ENCODE measurements at places on chromosomes 13 and 19. TPM values are rescaled to one million over a fixed set of nuclear protein-coding genes. Genes with fewer than 3 reads are reported as not detected.

GRCh38 chr13:27573265-27573664, 47.1 kb downstream of the LNX2 start:
- no peak overlapping the region for H3K27ac ChIP-seq
- H3K36me3 ChIP-seq, result peaks cover 30% of the 10 kb centered on the region
- DNase-seq, result no peak
- H3K4me1 ChIP-seq, result peaks cover 18% of the 10 kb centered on the region

GRCh38 chr19:22882797-22883196, 50.7 kb downstream of the ZNF723 start:
- no peak overlapping the region for H3K27ac ChIP-seq
- no peak for DNase-seq
- no peaks in the 10 kb centered on the region for H3K27me3 ChIP-seq

DNA sequence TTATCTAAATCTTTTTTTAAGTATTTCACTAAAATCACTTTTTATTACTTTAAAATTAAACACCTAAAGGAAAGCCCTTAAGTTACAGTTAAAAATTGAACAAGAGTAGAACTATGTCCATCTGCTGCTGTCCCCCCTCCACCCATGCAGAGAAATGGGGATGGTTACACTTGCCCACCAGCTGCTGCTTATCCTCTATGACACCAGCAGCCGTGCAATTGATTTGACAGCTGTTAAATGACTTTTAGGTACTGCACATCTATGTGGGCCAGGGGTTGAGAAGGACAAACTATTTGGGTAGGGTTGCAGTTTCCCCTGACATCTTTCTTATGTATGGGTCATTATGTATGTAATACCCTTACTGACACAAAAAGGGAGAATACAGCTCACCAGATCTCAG, 77.2 kb downstream of the TBC1D4 start:
- no peak overlapping the region for H3K4me3 ChIP-seq
- no peaks in the 10 kb centered on the region for H3K4me1 ChIP-seq
- H3K27me3 ChIP-seq, result peaks cover 14% of the 10 kb centered on the region
- DNase-seq, result no peak
- H3K36me3 ChIP-seq, result no peaks in the 10 kb centered on the region

DNA sequence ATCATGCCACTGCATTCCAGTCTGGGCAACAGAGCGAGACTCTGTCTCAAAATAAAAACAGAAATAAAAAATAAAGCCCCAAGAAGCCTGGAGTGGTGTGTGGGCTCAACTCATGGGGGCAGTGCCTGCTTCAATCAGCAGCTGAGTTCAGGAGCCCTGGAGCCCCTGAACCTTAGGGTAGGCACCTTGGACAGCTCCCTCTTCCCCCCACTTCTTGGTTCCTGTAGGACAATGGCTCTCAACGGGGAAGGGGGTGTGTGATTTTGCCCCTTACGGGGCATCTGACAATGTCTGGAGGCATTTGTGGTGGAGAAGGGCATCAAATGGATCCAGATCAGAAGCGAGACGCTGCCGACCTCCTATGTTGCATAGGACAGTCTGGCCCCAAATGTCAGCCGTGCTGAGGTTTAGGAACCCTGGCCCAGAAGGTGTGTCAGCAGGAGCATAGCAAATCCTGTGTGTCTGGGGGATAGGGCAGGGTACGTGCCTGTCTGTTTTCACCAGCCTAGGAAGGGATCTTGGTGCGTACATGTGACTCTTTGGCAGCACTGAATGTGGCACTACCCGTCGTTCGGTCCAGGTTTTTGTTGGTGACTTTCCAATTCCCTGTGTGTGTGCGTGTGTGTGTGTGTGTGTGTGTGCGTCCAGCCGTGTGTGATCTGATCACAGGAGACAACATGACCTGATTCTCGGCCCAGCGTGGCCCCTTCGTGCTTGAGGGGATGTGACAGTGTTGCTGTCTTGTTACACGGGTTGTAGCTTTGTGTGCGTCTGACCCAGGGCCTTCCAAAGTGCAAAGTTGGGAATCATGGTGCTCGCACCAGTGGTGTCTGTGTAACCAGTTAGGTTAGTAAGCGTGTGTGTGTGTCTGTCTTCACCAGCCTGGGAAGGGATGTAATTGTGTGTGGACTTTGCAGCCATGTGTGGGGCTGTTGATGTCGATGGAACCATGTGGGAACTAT, 7.5 kb downstream of the IGLON5 start:
- H3K27me3 ChIP-seq, result peaks cover 23% of the 10 kb centered on the region
- H3K27ac ChIP-seq, result no peak overlapping the region
- no peaks in the 10 kb centered on the region for H3K36me3 ChIP-seq
- no peak for DNase-seq
- peaks cover 3% of the 10 kb centered on the region for H3K4me1 ChIP-seq

DNA sequence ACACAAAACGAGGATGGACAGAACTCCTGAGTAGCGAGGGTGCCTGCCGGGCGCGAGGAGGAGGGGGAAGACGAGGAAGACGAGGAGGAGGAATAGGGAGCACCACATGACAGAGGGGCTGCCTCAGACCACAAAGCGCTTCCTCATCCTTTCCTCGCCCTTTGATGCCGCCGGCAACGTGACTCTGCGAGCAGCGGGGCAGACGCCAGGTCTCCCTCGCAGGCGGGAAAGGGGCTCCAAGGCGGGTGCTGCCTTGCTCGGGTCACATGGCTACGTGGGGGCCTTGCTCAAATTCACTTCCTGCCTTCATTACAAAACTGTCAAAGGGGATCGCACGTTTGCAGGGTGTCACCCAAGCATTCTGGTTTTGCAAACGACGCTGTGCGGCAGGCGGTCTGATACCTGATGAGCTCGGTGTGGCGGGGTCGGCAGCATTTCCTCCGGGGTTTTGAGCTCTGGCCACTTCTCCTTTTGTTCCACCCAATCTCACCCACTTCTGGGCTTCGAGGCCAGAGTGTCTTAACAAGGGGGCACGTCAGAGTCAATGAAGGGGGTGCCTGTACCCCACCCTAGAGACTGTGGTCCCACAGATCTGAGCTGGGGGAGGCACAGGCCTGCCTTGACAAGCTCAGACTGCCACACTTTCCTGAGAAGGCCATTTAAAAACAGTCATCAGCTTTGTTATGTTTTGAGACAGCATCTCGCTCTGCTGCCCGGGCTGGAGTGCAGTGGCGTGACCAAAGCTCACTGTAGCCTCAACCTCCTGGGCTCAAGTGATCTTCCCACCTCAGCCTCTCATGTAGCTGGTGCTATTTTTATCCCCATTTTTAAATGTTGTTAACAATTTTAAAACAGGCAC, 14.9 kb downstream of the MAP2K2 start:
- H3K27ac ChIP-seq, result peak overlapping the region; percentile 77
- peaks cover 81% of the 10 kb centered on the region for H3K36me3 ChIP-seq
- H3K27me3 ChIP-seq, result no peaks in the 10 kb centered on the region
- H3K4me3 ChIP-seq, result peak overlapping the region; percentile 30

- no peak overlapping the region for H3K4me3 ChIP-seq
- H3K27me3 ChIP-seq, result no peaks in the 10 kb centered on the region
- no peaks in the 10 kb centered on the region for H3K4me1 ChIP-seq
- H3K27ac ChIP-seq, result no peak overlapping the region
Measured at GRCh38 chr19:48530066-48530720, 18.6 kb upstream of the LMTK3 start.

DNA sequence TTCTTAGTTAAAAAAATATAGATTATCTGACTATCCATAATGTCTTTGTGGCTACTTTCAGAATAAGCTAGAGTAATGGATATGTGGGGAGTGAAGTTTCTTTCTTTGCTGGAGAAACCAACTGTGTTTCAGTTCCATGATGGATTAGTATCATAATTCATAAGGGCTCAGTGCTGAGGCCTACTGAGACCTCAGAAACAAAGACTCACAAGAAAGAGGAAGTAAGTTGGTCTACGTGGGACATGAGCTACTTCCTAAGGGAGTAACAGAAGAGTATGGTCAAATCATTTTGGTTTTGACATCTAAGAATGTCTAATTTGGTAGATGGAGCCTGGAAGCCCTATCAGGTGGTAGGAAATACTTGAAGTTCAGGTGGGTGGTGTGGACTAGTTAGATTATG, 99.0 kb upstream of the HTR2A start:
- H3K27me3 ChIP-seq, result no peaks in the 10 kb centered on the region
- no peaks in the 10 kb centered on the region for H3K4me1 ChIP-seq
- H3K36me3 ChIP-seq, result no peaks in the 10 kb centered on the region
- no peak overlapping the region for H3K27ac ChIP-seq
- DNase-seq, result no peak

GRCh38 chr13:20136781-20137703, 23.8 kb downstream of the GJA3 start:
- no peak overlapping the region for H3K27ac ChIP-seq
- peaks cover 54% of the 10 kb centered on the region for H3K27me3 ChIP-seq
- peak; percentile 26 for DNase-seq
- no peaks in the 10 kb centered on the region for H3K4me1 ChIP-seq
- no peaks in the 10 kb centered on the region for H3K36me3 ChIP-seq
- H3K4me3 ChIP-seq, result no peak overlapping the region

GRCh38 chr13:45362939-45363338, 22.0 kb upstream of the TPT1 start:
- peaks cover 57% of the 10 kb centered on the region for H3K36me3 ChIP-seq
- H3K27ac ChIP-seq, result no peak overlapping the region
- peaks cover 35% of the 10 kb centered on the region for H3K4me1 ChIP-seq
- DNase-seq, result no peak

DNA sequence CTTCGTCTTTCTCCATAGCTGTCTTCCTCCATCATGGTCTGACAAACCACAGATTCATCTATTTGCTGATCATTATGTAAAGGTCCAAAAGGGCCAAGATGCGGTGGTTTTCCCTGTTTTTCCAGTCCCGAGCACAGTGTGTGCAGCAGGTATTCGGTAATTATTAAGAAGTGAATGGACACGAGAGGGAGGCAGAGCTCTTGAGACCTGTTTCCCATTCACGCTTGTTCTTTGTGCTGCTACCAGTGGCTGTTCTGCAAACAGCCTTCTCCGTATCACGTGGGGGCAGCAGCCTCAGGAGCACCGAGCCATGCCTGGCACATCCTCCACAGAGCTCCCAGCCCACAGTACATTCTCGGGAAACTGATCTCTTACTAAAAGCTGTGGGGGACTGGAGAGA, 50.3 kb downstream of the CCDC70 start:
- no peaks in the 10 kb centered on the region for H3K36me3 ChIP-seq
- DNase-seq, result no peak
- H3K27ac ChIP-seq, result no peak overlapping the region
- no peaks in the 10 kb centered on the region for H3K27me3 ChIP-seq

GRCh38 chr13:38670627-38671026, 16.2 kb upstream of the FREM2 start:
- no peak overlapping the region for H3K27ac ChIP-seq
- no peaks in the 10 kb centered on the region for H3K27me3 ChIP-seq
- H3K4me3 ChIP-seq, result no peak overlapping the region
- DNase-seq, result no peak

GRCh38 chr13:46178821-46179220, 3.2 kb downstream of the LCP1 start:
- H3K27ac ChIP-seq, result peak overlapping the region; percentile 86
- no peaks in the 10 kb centered on the region for H3K27me3 ChIP-seq
- peaks cover 60% of the 10 kb centered on the region for H3K4me1 ChIP-seq
- peak overlapping the region; percentile 94 for H3K4me3 ChIP-seq
- peaks cover 53% of the 10 kb centered on the region for H3K36me3 ChIP-seq
- no peak for DNase-seq

- H3K27me3 ChIP-seq, result no peaks in the 10 kb centered on the region
- H3K4me3 ChIP-seq, result no peak overlapping the region
- H3K27ac ChIP-seq, result no peak overlapping the region
- H3K4me1 ChIP-seq, result peaks cover 12% of the 10 kb centered on the region
Measured at GRCh38 chr19:15487038-15487437, 7.7 kb upstream of the PGLYRP2 start.

GRCh38 chr19:7104747-7105447, 35.4 kb downstream of the ZNF557 start:
- H3K27ac ChIP-seq, result no peak overlapping the region

DNA sequence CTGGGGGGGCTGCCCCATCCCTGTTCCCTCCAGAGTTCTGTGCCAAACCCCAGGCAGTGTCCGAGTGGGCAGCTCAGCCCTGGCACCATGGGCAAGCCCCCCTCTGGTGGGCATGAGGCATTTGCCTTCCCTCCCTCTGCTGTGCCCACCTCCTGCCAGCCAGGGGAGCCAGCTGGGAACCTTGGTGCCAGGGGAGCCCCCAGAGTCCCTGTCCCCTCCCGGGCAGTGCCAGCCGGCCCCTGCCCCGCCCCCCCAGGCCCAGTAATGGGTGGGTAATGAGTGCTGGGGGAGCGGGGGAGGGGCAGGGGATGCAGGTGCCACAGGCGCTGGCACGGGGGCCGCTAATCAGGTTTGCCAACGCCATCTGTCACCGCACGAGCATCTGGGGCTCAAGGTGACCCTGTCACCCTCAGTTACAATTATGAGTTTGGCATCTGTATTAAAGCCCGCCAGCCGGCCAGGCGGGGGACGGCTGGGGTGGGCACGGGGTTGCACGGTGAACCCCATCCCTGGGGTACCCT, 5.9 kb downstream of the DAND5 start:
- H3K36me3 ChIP-seq, result no peaks in the 10 kb centered on the region
- H3K27me3 ChIP-seq, result peaks cover 7% of the 10 kb centered on the region
- H3K4me3 ChIP-seq, result no peak overlapping the region

DNA sequence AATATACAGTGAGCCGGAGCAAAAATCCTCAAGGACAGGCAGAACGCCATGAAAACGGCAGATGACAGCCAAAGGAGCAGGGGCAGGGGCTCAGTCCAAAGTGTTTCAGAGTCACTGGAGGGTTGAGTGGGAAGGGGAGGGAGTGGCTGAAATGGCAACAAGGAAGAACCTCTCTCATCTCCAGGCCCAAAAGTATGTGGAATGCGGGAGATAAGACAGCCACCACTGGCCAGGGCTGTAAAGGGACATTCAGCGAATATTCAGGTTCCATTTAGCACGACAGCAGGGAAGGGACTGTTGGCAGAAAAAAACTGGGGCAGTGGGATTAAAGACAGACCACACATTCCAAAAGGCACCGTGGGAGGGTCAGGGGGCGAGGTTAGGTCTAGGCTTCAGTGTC, 48.4 kb downstream of the USPL1 start:
- peaks cover 3% of the 10 kb centered on the region for H3K27me3 ChIP-seq
- no peak overlapping the region for H3K27ac ChIP-seq
- H3K36me3 ChIP-seq, result no peaks in the 10 kb centered on the region
- peaks cover 5% of the 10 kb centered on the region for H3K4me1 ChIP-seq
- H3K4me3 ChIP-seq, result no peak overlapping the region

APLP1 gene
- total RNA-seq, result 1.2 TPM

LYL1 gene
- total RNA-seq, result 5.6 TPM

OR7A17 gene
- not detected for total RNA-seq

CALR gene
- total RNA-seq, result 984 TPM

DPF1 gene
- 3.4 TPM for total RNA-seq

COL5A3 gene
- total RNA-seq, result 0.87 TPM

ZNF738 gene
- 13.7 TPM for total RNA-seq
